DMS79 (cell line): ENCODE measurements at places on chromosomes 13 and 19.

- no peak for DNase-seq
Measured at GRCh38 chr13:71864094-71864985, 2.7 kb downstream of the DACH1 start.

DNA sequence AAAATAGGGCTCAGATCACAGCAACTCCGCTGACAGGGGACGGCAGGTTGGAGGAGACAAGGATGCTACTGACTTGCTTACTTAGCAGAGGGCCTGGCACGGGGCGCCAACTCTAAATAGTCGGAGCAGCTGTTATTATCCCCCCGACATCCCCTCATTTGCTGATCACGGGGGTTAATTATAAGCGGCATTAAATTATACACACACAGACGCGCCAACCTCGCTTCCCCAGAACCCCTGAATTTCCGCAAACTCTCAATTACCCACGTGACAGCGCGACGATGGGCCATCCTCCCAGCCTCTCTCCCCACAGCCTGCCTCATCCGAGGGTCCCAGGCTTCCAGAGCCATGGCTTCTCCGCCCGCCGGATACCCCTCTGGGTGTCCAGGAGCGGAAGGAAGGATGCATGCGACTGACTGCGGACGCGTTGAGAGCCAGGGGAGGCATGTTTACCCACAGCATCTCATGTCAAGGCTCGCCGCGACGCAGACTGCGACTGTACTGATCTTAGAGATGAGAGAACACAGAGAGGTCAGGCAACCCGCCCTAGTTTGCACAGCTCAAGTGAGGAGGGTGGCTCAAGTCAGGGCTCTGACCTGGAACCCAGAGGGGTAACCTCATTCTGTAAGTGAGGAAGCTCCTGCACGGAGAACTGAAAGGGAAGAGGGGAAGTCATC lies 5.7 kb downstream of the PTPRS start:
- DNase-seq: no peak

- no peak for DNase-seq
Measured at GRCh38 chr19:8577247-8577646, at the start of gene MYO1F. MYO1F (minus strand) TSS chr19:8577442; CDS start chr19:8577309, 133 bp downstream.

DNA sequence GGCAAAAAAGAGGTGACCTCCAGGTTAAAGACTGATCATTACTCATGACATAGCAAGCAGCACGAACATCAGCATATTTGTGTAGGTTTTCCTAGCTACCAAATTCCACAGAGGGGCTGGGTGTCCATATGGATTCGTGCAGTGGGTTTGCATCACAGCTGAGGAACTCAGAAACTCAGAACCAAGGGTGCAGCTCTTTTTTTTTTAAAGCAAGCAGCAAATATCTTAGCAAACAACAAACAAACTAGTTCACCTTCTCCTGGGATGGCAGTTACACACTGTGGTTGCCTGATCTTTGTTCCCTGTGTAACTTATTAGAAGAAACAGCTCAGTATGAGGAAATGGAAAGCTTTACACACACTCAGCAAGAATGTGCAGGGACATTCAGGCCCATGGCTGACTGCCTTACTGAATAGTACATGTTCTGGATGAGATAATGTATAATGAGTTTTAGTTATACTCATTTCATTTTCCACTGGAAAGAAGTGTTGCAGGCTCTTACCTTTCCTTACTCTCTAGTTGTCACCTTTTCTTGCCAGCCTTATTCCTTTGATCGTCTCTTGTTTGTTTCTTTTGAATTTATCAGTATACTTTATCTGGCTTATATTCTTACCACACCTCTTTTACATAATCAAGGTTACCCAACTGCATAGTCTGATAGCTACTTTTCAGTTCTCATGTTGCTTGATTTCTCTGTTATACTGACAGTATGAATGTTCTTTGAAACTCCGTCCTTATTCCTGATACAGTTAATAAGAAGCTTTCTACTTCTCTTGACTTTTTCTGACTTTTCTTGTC lies 4.3 kb downstream of the NDFIP2 start:
- DNase-seq: no peak

- no peak for DNase-seq
Measured at GRCh38 chr19:14941189-14941588, at the start of gene OR7C2. OR7C2 (plus strand) TSS chr19:14941489; CDS start chr19:14941489, 0 bp downstream.

- DNase-seq: no peak
Measured at GRCh38 chr19:4234142-4234861, 5.0 kb downstream of the EBI3 start.

- no peak for DNase-seq
Measured at GRCh38 chr19:29485293-29485692, 40.5 kb upstream of the VSTM2B start.

- DNase-seq: no peak
Measured at GRCh38 chr13:99153219-99153618, 47.4 kb upstream of the UBAC2 start.

DNA sequence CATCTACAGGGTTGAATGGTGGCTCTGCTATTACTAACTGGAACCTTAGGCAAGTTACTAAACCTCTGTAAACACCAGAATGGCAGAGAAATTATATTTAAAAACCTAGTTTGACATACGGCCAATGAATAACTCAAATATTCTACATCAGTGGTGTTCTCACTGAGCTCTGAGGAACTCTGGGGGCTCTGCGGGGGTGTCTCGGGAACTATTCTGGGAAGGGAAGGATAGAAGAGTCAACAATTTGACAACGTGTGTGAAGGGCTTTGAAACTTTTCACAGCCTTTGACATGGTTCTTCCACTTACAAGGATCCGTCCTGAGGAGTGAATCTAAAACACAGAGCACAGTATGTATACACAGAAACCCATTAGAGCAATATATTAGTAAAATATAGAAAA lies 38.7 kb downstream of the SOHLH2 start:
- no peak for DNase-seq

- DNase-seq: no peak
Measured at GRCh38 chr13:41459432-41460073, 2.2 kb downstream of the RGCC start.

DNA sequence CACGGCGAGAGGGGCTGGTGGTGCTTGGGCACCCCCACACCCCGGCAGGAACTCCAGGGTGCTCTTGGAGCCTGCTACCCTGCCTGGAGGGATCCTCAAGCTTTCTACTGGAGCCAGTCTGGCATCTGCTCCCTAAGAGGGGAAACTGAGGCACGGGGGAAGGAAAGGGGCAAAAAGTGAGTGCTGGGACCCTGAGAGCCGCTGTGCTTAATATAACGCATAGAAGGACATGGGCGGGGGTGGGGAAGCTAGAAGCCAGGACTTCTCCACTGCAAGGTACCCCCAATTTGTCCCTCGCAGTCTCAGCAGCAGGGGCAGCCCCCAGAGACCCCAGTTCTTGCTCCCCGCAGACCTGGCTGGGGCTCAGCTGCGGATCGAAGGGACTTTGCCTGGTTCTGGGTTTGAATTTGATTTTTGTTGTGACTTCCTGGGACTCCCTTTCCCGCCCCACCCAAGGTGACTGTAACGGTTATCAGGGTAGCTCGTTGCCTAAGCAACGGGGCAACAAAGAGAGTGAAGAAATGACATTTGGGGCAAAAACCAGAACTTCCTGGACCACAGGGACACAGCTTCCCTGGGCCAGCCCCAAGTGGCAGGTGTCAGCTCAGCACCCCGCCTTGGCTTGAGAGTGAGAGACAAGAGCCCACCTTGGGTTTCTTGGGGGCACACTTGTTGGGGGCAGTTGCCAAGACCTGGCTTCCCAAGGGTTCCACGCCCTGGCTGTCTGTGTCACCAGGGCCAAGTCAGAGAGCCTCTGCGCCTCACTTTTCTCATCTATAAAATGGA lies 638 bp downstream of the ADGRE5 start:
- no peak for DNase-seq

- DNase-seq: no peak
Measured at GRCh38 chr13:56907766-56908165, 233.0 kb upstream of the PRR20A start.

DNA sequence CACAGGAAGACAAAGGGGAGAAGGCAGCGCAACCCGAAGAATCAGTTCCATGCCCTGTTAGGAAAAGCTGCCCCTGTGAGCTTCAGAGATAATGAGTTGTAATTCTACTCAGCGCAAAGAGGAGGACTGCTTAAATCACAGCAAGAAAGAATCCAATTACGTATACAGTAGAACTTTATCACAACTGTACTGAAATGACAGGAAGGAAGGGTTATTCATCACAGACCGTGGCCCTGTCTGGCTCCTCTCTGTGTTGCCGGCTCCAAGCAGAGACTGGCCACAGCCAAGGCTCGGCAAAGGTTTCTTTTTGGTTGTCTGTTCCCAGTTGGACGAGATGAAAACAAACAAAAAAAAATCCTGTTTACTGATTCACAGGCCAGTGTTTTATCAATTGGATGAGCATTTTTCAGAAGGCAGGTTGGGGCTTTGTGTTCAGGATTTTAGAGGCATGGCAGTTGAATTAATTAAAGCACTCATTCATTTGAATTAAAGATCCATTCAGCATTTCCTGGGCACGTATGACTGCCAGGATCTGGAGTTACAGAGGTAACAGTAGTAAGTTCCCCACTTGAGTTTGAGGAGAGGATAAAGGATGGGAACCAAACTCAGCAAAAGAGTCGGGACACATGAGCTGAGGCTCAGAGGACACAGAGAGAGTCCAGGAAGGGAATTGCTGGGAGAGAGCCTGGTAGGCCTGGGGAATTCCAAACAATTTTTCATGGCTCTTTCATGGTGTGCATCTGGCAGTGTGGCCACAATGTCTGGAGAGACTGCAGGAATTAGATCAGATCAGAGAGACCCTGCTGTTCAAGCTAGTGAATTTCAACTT lies 341.0 kb downstream of the DNAJC15 start:
- DNase-seq: no peak

- no peak for DNase-seq
Measured at GRCh38 chr19:45553464-45553863, 31.1 kb downstream of the OPA3 start.

GRCh38 chr13:80901111-80901510 lies 560.2 kb upstream of the SPRY2 start:
- no peak for DNase-seq

GRCh38 chr19:12965017-12965811 lies 4.2 kb upstream of the DAND5 start:
- DNase-seq: peak; percentile 90

- DNase-seq: no peak
Measured at GRCh38 chr19:18795540-18795939, 4.4 kb upstream of the COMP start.

GRCh38 chr19:20182222-20182785 lies 15.3 kb downstream of the ZNF486 start:
- peak; percentile 83 for DNase-seq

GRCh38 chr13:39144941-39145533 lies 106.8 kb downstream of the NHLRC3 start:
- no peak for DNase-seq

- DNase-seq: no peak
Measured at GRCh38 chr13:41370736-41371135, 59.7 kb downstream of the NAA16 start.

DNA sequence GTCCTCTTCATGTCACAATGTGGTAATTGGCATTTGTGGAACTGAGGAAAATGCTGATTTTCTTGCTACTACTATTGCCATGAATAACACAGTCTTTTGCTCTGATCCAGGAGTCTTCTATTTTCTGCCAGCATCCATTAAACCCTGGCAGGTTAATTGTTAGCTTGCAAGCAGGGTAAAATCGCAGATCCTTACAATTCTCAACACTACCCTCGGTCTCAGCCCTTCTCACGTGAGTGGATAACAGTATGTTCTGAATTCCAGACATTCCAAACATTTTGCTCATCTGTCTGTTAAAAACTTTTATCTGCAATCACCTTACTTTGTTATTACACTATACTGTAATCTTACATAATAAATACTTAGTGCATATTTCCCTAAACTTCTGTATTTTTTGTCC lies 251.3 kb upstream of the ATXN8OS start:
- DNase-seq: no peak

DNA sequence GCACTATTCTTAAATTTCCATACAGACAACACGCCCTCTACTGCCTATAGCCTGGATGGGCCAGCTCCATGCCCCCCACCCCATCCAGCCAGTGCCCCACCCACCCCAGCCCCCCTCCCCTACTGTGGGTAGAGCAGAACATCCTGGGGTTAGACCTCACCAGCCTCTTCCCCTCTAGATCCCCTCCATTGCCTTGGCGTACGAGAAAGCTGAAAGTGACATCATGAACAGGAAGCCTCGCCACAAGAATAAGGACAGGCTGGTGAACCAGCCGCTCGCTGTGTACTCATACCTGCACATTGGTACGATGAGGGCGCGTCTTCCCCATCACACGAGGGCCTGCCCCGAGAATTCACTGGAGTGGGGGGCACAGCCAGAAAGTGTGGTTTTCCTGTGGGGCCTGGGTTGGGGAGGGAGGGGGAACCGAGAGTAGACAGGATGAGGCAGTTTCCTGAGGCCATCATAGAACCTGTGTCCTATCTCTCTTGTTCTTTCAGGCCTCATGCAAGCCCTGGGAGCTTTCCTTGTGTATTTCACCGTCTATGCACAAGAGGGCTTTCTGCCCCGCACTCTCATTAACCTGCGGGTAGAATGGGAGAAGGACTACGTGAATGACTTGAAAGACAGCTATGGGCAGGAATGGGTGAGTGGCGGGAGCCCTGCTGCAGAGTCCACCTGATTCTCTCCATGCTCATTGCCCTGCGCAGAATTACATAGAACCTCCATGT lies 29.1 kb downstream of the ATP12A start:
- DNase-seq: no peak

DNA sequence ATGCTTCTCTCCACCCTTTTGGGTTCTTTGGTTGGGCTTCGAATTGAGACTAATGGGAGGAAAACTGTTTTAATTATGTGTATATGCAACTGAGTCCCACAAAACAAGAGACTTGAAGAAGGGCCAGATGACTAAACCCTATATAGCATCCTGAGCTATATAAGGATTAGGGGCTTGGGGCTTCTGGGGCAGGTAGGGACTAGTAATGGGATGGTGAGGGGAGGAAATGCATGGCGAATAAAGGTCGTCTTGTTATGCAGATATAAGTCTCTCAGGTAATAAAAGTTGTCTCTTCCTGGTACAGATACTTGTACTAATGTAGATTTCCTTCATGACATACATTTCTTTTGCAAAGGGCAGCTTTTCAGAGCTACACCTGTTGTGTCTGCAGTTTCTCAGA lies 2.8 kb upstream of the SLC7A9 start:
- DNase-seq: no peak

GRCh38 chr19:40613690-40614621 lies 12.8 kb downstream of the LTBP4 start:
- DNase-seq: no peak

DNA sequence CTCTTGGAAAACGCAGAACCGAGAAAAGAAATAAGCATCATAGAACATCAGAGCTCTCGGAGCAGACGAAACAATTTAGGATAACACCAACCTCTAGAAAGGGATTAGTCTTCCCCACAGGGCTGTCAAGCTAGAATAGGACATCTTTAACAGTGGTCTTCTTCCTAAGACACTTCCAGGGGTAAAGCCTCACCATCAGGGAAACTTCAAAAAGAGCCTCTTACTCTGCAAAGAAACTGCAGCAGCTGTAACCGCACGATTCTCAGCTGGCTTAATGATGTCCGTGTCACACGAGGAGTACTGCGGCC lies 642 bp downstream of the ZNF571 start:
- DNase-seq: no peak

- DNase-seq: no peak
Measured at GRCh38 chr19:28446511-28446910, 766.4 kb downstream of the UQCRFS1 start.

- no peak for DNase-seq
Measured at GRCh38 chr13:99350191-99350590, 43.0 kb upstream of the GPR183 start.
